ENCODE measurements at places on chromosomes 5 and 9.

DNA sequence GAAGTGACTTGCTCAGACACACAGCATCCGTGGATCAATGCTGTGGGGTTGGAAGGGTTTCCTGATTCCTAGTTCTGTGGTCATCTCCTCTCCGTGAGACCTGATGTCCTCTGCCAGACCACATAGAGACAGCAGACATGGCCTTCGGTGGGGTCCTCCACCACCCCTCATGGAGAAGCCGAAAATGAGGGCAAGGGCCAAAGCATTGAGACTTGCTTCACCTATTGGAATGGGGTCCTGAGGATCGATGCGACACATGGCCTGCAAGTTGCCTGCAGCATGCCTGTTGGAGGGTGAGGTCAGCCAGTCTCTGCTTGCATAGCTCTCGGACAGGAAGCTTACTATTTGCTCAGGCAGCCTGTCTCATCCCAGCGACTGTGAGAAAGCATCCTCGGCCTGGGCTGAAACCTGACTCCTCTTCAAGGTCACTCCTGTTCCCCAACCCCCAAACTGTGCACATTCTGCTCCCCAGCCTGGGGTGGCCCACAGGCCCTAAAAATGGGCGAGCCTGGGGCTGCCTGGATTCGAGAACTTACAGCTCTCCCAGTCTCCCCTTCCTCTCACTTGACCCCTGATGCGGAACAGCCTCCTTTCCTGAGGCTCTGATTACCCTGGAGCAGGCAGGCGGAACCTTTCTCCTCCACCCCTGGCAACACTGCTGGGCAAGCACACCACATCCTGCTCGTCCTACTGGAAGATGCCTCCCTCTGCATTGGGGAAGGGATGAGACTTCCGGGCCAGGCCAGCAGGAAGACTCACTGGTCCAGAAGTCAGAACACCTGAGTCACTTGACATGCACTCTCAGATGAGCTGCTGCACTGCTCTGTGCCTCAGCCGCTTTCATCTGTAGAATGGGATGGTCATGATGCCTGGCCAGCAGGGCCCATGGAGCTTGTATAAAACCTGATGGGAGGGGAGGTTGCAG, 186.9 kb downstream of the RGS3 start:
- no peak for DNase-seq

GRCh38 chr5:113283558-113283957, 151.2 kb downstream of the TSSK1B start:
- DNase-seq: no peak

DNA sequence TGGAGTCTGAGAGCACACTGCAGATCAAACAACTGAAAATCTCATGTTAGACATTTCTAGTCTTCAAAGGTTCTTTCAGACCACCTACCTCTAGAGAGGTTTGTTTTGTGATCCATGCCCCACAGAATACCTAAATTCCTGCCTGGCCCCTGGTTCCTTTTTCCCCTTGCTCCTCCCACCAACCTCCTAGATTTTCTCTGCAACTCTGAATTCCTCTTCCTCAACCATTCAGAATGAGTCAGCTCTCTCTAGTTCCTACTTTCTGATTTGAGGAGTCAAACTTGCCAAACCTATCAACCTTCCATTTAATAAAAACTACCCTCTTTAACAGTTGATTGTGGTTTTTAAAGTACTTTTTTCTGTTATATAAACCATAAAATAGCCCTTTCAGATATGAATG, 83.2 kb upstream of the ZNF462 start:
- no peak for DNase-seq

- DNase-seq: no peak
Measured at GRCh38 chr9:84504360-84504759, 163.8 kb upstream of the SLC28A3 start.

GRCh38 chr9:130356877-130357584, 87.7 kb upstream of the ASS1 start:
- DNase-seq: no peak

DNA sequence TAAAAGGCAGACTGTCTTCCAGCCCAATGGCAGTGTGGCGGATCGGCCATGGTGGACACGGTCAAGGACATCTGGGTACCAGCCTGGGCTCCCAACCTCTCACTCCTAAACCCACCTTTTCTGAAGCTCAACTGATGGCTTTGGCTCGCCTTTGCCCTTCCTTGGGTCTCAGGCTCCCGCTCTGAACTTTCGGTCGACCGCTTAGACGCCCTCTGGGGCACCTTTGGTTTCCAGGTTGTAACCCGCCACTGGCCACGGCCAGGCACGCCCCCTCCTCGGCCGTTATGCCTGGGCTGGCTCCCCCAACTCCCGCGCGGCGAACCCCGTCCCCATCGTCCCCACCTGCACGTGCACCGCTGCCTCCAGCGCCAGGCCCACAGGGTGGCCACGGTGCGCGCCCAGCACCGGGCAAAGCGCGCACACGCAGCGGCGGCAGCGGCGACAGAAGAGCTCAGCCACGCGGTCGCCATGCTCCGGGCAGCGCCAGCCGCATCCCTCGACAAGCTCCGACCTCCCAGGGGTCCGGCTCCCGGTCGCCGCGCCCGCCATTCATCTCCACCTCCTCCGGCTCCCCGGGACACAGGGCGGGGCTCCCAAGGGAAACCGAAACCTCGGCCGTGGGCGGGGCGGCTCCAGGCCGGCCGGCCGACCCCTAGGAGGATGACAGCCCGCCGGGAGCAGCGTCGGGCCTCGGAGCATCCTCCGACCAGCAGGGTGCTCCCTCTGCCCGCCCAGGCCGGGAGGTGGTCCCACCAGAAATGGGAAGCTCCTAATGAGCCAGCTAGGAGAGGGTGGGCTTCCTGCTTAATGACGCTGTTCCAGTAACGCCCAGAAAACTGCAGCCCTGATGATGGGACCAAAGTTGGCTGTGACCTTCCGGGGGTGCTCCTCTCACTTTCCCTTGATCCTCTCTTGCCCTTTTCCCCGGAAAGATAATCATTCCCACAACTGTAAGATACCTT, at the start of gene TRIM14:
Gene TRIM14, minus strand, starts transcription at position 583 of the 962 bp plus-strand sequence. Its CDS starts 34 bp downstream, at position 549.
- DNase-seq: no peak

DNA sequence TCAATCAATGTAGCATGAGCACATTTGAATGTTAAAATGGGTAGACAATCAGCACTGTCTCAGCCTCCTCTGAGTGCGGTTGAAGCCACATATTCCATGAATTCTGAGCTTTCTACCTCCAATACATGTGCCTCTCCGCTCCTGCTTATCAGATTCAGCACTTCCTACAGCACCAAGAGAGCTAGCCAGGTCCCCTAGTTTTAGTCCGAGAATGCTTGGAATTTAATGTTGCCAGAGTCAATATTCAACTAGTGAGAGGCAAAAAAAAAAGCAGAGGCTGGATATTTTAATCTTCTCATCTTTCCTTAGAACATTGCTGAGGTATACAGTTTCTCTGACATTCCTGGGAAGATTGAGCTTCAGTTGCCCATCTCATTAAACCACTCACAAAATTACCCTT, 1979.1 kb upstream of the CDH9 start:
- DNase-seq: no peak

- DNase-seq: no peak
Measured at GRCh38 chr5:82425591-82425990, 147.4 kb upstream of the RPS23 start.

GRCh38 chr5:177169271-177169670, 35.7 kb downstream of the NSD1 start:
- no peak for DNase-seq

DNA sequence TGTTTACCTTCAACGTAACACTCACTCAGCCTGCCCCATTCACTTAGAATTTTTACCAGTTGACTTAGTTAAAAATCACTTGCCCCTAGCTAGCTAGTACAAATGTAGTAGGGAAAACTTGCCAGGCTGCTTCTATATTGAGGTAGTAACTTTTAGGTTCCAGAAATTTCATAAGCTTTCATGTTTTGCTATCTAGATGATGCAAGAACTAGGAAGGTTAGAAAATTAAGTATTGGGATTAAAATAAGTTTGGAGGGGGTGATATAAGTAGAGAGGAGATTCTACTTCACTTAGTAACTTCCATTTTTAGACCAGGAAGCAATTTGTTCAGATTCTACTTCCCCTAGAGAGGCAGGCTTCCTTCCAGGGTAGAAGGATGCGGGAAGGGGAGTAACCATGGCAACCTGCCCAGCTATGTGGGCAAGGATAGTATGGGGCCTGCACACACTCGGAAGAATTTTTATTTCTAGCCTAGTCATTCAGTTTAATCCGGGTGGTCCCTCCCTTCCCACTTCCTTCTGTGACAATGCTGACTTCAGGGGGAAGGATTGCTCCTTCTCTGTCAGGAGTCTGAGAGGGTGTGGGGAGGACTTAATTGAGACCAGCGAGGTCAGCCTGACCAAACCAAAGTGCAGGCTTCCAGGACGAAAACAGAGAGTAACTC, 4.2 kb downstream of the DAB2 start:
- DNase-seq: no peak

GRCh38 chr5:2068531-2068930, 185.8 kb upstream of the IRX4 start:
- DNase-seq: no peak

GRCh38 chr5:160233215-160233614, 3.9 kb downstream of the FABP6 start:
- DNase-seq: no peak

DNA sequence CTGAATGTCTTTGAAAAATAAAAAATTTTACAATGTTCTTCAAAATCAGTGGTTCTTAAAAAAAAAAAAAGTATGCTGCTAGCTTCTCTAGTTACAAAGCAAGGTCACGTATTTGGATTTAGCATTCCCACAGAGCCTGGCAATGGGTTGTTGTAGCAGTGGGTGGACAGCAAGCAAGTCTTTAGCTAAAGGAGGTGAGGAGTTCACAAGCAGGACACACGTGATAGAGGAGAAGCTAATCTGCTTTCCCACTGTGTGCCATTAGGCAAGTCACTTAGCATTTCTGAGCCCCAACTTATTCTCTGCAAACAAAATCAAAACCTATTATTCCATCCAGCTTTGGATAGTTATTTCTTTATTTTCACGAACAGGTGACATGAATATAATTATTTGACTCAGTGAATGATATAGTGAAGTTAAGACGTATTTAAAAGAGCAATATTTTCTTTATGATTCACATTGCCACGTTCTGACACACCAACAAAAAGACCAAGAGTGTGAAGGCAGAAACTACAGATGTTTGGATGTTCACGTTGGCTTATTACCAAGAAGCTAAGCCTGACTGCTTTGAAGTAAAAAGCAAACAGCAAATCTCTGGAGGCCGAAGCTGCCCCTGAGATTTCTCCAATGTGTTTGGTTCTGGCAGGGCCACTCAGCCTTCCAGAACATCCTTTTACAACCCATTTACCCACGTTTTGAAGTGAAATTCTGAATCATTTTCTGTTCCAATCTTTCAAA, 612.1 kb upstream of the CDH6 start:
- DNase-seq: no peak

- no peak for DNase-seq
Measured at GRCh38 chr9:131839281-131840084, 99.6 kb upstream of the RAPGEF1 start.

- no peak for DNase-seq
Measured at GRCh38 chr5:54897001-54897400, 88.4 kb downstream of the ESM1 start.
